ENCODE measurements at places on chromosomes 4 and X. TPM values are rescaled to one million over a fixed set of nuclear protein-coding genes. Genes with fewer than 3 reads are reported as not detected.

The CSAG3 gene
- not detected for total RNA-seq

DNA sequence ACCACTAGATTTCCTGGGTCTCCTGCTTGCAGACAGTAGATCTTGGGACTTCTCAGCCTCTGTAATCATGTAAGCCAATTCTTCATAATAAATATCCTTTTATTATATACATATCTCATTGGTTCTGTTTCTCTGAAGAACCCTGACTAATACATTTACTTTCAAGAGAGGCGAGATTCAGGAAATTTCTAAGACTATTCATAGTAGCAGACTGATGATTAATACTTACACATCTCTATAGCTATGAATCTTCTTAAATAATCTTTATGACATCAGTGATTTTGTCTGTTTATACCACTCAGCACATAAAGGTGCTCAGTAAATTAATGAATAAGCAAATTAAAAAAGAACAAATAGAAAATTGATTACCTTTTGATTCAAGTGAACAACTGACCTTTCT, 682.3 kb upstream of the GRID2 start:
- H3K36me3 ChIP-seq = peaks cover 32% of the 10 kb centered on the region
- no peak overlapping the region for H3K27ac ChIP-seq
- no peak for DNase-seq
- H3K4me3 ChIP-seq = no peak overlapping the region
- peaks cover 7% of the 10 kb centered on the region for H3K4me1 ChIP-seq

DNA sequence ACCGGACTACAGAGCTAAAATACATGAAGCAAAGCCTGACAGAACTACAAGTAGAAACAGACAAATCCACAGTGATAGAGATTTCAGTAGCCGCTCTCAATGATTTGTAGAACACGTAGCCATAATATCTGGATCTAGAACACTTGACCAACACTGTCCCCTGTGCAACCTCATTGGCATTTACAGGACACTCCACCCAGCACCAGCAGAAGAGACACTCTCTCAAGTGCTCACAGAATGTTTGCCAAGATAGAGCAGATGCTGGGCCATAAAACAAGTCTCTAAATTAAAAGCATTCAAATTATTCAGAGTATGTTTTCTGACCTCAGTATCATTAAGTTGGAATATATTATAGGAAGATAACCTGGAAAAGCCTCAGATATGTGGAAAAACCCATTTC, 21.7 kb downstream of the HTT start:
- no peak overlapping the region for H3K27ac ChIP-seq
- H3K36me3 ChIP-seq = peaks cover 70% of the 10 kb centered on the region
- H3K4me3 ChIP-seq = no peak overlapping the region
- no peaks in the 10 kb centered on the region for H3K27me3 ChIP-seq
- DNase-seq = no peak

The TRIM75 gene
- not detected for total RNA-seq
